ENCODE measurements at places on chromosomes 2 and 18.

DNA sequence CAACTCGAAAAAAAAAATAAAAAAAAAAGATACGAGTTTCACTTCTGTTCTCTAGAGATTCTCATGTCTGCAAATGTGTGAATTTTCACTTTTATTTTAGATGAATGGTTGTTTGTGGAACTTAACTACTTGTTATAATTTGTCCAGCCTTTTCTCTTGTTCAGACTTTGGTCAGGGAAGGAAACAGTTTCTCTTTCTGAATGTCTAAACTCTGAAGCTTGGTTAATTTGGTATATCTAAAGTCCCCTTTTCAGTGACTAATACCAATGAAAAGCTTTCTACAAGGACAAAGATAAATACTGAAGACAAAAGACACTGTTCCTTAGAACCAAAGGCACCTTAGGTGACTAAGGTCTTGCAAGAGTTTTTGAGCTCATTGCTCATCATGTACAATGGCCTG, 144.4 kb upstream of the PIEZO2 start:
- DNase-seq = no peak

- no peak for DNase-seq
Observed at GRCh38 chr2:120586507-120587278, 149.0 kb upstream of the GLI2 start.

DNA sequence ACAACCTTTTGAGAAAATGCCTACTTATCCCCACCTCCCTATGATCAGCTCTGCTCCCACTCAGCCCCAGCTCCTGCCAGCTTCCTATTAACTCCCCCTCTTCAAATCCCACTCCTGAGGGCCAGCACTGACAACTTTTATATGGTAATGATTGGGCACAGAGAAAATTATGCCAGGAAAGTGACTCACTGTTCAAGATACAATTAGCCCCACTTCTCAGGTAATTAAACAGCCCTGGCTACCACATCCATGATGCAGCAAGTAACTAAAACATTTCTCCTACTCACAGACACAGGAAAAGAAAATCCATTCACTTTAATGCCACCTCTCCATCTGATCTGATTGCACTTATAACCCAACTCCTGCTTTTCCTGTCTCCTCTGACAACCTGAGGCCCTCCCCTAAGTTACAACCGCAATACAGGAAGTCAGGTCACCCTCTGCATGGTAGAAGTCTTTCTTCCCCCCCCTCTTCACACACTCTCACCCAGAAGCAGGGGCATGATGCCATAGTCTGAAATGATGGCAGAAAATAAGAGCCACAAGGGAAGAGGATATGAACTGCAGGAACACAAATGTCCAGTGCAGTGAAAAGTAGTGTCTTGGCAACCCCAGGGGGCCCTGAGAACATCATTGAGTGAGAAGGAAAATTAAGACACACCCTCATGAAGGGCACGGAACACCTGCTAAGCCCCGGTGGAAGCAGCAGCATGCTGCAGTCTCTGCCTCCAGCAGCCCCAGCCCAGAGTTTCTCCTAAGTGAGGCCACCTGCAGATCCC, 54.4 kb downstream of the STK39 start:
- DNase-seq = peak; percentile 5

DNA sequence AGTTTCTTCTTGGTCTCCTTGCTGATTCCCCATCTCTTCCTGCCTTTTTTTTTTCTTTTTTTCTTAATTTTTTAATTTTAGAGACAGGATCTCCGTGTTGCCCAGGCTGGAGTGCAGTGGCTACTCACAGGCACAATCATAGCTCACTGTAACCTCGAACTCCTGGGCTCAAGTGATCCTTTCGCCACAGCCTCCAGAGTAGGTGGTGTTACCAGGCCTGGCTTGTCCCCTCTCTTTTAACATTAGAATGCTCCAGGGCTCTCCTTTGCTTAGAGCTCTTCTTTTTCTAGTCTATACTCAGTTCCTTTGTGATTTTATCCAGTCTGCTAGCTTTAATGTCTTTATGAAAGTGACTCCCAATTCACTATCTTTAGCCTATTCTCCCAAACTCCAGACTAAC, 89.2 kb downstream of the ARHGEF33 start:
- DNase-seq = no peak

- no peak for DNase-seq
Observed at GRCh38 chr2:240205348-240205747, 64.9 kb upstream of the OTOS start.

DNA sequence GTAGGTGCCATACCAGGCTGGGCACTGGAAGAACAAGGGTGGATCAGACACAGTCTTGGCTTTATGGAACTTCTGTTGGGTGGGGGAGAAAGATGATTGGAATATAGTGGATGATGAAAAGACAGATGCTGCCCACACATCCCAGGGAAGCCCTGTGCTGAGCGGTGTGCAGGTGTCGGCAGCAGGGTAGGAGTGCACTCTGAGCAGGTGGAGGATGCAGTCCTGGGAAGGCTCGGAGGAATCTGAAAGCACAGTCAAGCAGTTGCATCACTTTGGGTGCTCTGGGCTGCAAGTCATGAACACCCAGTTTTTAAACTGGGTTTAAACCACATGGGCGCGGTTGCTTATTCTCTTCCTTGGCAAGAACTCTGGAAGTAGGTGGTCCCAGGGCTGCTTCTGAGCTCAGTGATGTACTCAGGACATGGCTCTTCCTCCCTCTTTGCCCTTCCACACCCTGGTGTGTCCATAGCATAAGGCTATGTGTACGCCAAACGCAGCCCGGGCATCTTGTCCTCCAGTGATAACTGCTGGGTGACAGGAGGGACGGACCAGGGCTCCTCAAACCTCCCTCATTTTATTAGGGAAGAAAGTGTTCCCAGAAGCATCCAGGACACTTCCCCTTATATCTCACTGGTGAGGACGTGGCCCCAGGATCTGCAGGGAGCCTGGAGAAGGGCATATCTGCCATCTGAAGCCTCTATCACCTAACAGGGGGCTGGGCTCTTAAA, 84.0 kb downstream of the SH3RF3 start:
- no peak for DNase-seq

GRCh38 chr2:58701688-58702301, 460.7 kb upstream of the FANCL start:
- no peak for DNase-seq

DNA sequence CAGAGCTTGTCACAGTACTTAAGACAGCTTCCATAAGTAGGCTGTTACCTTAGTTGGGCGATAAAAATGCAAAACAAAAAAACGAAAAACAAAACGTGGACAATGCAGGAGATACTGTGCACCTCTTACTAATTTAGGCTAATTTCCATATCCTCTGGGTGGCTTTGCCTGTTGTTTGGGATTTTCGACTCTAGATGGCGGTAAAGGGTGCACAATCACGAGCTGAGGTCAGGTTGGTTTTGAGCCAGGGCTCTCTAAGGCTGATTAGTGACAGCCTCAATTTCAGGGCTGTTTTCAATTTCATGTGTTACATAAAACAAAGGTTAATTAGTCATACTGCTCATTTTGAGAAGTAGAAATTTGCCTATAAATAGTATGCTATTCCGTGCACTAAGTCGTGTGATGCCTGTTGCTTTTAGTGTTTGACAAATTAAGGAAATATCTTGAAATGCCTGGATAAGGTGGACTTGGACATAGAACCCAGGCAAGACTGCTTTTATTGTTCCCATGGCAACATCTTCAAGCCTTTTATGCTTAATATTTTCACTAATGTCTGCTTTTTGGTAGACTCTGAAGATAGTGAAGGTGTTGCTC, 493.1 kb downstream of the SOCS6 start:
- DNase-seq = peak; percentile 38

- no peak for DNase-seq
Observed at GRCh38 chr18:51171625-51172259, 25.7 kb downstream of the MEX3C start.

DNA sequence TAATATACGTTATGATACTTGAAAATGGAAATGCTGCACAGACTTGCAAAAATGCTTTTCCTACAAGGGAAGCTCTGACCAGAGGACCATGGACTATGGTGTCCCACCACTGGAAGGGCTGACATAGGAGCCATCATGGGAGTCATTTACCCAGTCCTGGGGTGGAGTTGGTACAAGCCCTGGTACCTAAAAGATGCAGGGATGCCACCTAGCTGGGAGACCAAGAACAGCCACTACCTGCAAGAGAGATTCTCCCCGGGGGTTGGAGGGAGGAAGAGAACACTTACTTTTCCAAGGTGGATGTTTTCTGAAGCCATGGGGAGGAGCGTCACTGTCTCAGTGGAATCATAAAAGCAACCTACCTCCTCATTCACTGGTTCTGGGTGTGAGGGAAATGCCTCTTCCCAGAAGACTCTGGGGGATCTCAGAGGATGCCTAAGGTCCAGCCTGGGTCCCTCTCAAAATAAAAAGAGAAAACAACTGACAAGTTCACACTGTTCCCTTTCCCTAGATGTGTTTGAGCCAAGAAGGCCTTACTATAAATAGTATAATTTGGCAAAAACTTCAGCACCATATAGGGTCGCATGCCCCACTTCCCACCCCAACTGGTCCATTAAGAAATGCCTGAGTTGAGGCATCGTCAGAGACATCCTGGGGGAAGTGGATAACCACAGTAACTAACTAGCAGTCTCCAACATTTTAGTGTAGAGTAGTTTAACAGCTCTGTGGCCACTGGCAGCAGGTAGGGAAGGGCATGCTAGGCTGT, 39.9 kb downstream of the REEP1 start:
- DNase-seq = no peak

DNA sequence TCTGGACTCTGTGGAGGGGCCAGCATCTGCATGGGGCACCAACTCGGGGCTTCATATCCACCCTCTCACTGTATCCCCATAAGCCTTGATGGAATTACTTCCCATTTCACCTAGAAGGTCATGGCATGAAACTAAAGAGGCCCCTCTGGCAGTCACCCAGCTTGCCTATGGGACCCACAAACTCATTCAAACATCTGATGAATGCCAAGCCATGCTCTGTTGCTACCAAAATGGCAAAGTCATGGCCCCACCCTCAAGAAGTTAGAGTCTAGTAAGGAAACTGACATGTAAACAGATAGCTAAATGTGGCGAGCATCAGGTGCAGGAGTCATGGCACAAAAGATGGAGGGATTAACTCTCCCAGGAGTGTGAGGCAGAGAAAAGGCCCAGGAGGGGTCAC, 14.5 kb downstream of the CYB5A start:
- DNase-seq = no peak

- DNase-seq = no peak
Observed at GRCh38 chr2:150909613-150910012, 352.1 kb downstream of the RBM43 start.

DNA sequence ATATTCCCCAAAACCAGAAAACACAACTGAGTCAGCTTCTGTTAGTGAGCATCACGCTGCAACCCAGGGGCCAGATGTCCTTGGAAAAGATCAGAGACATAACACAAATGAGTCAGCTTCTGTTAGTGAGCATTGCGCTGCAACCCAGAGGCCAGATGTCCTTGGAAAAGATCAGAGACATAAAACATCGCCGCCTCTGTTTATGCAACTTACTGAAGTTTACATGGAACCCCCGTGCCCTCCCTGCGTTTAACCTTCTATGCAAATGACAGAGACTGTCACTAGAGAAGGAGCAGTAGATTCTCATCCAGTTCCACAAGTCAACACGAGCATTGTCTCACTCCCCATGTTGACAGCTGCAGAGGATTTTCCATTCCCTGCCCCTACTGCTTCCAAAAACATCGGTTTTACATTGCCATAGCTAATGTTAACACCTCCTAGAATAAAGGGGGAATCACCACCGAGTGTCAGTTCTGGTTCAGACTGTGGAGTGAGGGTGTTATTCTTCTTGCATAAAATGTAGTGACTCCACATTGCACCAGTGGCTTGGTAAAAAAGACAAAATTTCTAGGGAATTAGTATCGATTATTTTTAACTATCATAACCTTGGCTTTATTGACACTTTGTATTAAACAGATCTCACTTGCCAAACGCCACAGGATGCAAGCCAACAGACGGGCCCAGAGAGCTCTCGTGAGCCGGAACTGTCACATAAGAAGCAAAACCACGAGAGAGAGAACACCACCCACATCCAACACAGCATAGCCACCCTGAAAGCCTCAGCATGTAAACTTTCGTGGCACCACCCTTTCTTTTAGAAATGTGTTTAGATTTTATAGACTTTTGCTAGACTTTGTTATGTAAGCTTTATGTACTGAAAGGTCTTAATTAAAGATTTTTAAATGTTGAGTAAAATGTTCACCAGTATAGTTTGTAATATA, 87.7 kb downstream of the SH3YL1 start:
- DNase-seq = peak; percentile 20

GRCh38 chr2:231612109-231612455, 19.4 kb downstream of the TEX44 start:
- DNase-seq = no peak

DNA sequence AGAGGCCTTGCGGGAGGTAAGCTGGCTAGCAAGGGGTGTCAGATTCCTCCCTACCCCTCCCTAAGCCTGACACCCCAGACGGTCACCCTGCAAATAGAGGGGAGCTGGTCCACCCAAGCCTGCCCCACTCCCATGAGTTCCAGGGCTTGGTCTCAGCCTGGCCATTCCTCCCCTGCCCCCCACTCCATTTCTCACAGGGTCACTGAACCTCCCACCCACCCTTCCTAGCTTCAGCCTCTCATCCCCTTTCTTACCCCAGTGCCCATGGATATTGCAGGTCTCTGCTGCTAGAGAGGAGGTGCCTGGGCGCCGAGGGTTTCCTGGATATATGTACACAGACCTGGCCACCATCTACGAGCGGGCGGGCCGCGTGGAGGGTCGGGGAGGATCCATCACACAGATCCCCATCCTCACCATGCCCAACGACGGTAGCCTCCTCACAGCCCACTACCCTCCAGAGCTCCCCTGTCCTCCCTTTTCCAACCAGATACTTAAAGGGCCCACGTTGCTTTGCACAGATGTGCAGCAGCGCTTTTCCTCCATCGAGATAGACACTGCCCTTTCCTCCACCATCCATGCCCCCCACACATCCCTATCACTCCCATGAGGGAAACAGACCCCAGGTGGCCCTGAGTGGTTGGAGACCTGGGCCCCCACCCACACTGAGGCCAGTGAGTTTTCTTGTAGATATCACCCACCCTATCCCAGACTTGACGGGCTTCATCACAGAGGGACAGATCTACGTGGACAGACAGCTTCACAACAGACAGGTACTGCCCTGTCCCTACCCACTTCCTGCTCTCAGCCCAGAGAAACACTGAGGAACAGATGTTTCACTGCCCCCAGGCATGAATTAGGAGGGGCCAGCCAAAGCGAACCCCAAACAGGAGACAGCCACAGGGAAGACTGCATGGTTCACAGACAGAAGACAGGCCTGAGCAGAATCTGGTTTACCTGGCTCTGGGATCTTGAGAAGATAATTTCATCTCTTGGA, 15.2 kb upstream of the ANKRD53 start:
- no peak for DNase-seq

- no peak for DNase-seq
Observed at GRCh38 chr2:220006152-220006621, 378.8 kb downstream of the SLC4A3 start.

DNA sequence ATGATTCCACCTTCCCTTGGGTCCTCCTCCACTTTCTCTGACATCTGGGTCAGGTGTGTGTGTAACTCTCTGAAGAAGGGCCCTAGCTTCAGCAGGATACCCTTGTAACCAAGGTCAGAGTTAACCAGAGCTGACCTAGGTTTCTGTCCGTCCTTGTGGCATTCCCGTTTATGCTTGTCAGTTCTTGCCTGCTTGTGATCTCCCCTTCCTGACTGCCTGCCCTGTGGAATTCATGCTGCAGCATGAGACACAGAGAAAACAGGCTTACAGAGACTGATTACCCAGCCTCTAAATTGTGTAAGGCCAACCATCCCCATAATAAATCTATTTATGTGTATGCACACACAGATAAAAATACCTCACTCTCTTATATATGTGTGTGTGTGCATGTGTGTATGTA, 22.8 kb downstream of the NXPH2 start:
- no peak for DNase-seq

Data from T-helper 9 cell (primary cell).